ENCODE measurements at places on chromosomes 12 and 14.

- no peak for DNase-seq
Observed at GRCh38 chr14:50775357-50775756, 55.6 kb downstream of the NIN start.

GRCh38 chr14:59870277-59871165 lies at the start of gene RTN1:
Gene RTN1, minus strand, starts transcription at chr14:59870776. Its CDS starts 146 bp downstream, at chr14:59870630.
- DNase-seq: no peak

- DNase-seq: no peak
Observed at GRCh38 chr12:67457136-67457535, 188.0 kb downstream of the CAND1 start.

DNA sequence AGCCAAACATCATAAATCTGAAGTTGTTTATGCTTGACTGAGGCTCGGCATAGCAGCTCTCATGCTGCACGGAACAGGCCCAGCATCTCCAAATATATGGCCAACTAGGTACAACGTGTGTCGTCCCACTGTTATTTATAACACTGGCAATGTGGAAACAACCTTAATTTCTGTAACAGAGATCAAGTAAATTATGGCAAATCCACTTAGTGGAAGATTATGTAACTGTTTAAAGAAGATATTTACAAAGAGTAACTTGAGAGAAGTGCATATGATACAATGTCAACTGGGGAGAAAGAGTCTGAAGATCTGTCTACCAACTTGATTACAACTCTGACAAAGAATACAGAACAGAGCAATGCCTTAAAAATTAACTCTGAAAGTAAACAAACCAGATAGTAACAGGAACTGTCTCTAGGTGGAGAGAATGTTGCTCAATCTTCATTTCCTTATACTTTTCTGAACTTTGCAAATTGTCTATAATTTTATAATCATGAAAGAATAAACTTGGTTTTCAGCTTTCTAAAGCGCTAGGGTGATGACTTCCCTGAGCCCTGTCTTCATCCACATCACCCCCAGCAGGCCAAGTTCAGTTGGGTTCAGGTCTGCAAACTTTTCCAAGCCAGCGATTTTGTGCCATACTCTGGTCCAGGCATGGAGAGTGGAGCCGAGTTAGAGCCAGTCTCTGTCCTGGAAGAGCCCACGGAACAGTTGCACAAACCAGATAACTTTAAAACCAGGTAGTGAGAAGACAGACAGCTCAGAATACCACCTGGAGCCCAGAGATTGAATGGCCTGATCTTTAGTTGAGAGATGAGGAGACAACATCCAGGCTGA lies 44.3 kb upstream of the BDKRB2 start:
- DNase-seq: no peak

GRCh38 chr12:6998715-6999451 lies 19.4 kb downstream of the LPCAT3 start:
- DNase-seq: no peak

GRCh38 chr12:56034586-56035332 lies 7.0 kb upstream of the RPS26 start:
- DNase-seq: no peak

DNA sequence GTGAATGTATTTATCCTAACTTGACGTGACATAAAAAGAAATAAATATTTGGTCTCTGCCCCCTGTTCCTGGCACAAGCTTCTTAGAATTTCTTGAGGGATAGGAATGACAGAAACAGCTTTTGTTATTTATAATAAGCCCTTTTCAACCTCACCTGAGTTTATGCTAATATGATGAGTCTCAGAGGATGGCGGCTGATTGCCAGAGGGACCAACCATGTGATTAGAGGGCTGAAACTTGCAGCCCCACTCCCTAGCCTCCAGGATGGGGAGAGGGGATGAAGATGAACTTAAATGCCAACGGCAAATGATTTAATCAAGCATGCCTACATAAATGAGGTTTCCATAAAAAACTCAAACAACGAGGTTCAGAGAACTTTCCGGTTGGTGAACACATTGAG lies 42.9 kb downstream of the DNAI7 start:
- DNase-seq: no peak

All from stimulated activated CD4-positive, alpha-beta T cell treated with anti-CD3 and anti-CD28 coated beads, Interleukin-2, amount 100 ng/mL, for 4 hours (primary cell).